ENCODE measurements at places on chromosomes 1 and 21.
A peak's percentile ranks its signal among the peaks of the same experiment; 100 is the strongest.

DNA sequence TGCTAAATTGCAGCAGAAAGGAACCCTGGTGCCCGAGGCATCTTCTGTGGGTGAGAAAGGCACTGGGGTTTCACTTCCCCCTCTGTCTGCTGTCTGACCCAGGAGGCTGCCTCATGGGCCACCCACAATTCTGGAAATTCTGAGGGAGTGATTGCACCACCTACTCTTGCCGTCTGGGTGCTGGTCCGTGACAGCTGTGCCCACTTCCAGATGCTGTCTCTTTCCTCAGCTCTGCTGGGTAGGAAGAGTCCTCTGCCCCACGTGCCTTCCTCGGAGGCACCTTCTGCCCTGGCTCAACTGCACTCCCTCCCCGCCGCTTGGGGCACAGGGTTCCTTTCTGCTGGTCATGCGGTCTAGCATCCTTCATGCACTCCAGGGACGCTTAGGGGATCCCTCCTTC is 96.3 kb downstream of the ARHGEF10L start:
- DNase-seq, result no peak

GRCh38 chr21:14491269-14491681 is 54.8 kb downstream of the SAMSN1 start:
- no peak for DNase-seq

DNA sequence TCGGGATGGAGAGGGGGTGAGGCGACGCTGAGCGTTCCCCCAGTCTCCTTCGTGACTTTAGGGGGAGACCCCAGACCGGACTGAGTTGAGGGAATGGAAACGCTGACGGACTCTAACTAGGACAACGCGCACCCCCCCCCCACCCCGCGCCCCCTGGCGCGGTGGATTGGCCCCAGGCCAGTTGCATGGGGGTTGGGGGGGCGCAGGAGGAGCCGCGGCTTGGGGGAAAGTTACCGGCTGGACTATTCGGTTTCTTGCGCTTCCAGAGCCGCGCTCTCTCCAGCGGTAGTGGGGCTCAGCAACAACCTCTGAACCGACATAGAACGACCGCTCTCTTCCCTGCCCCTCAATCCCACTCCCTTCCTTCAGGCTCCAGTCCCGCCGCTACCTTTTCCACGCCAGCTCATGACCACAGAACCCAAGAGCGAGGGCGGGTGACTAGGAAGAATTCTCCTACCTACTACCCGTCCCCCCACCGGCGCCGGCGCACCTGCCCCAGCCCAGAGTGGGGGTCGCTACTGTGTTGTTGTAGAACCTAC is 694 bp downstream of the ZBTB7B start:
- peak; percentile 77 for DNase-seq

DNA sequence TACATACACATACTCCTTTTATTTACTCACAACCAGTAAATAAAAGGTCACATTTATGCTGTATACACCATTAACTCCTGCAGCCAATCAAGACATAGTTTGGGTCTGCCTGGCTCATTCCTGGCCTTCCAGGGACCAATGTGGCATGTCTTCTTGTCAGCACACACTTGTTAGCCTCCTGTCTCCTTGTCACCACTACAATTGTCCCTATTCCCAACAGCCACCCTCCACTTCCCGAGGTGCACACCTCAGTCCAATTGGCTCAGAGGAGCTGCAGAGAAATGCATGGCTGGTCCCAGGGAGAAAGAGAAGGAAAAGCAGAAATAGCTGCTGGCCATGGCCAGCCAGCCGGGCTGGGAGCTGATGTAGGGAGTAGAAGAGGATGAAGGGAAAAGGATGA is 116.9 kb downstream of the PLXNA2 start:
- no peak for DNase-seq

GRCh38 chr1:223551610-223552009 is 113.9 kb downstream of the CAPN8 start:
- DNase-seq, result no peak

Measured in WERI-Rb-1 (cell line).